ENCODE measurements at places on chromosomes 2 and 18.
A peak's percentile ranks its signal among the peaks of the same experiment; 100 is the strongest.

DNA sequence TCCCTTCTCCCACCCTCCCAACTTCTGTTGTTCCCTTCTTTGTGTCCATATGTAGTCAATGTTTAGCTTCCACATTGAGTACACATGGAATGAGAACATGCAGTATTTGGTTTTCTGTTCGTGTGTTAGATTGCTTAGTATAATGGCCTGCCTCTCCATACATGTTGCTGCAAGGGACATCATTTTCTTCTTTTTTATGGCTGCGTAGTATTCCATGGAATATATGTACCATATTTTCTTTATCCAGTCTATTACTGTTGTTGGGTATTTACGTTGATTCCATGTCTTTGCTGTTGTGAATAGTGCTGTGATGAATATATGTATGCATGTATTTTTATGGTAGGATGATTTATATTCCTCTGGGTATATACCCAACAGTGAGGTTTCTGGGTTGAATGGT, 42.0 kb downstream of the NUP35 start:
- no peak for DNase-seq

- no peak for DNase-seq
Observed at GRCh38 chr2:46142546-46143428, 154.4 kb upstream of the EPAS1 start.

GRCh38 chr2:10487081-10487740, 39.1 kb upstream of the ODC1 start:
- no peak for DNase-seq

- DNase-seq: no peak
Observed at GRCh38 chr2:84884449-84884848, 3.6 kb upstream of the TRABD2A start.

- peak; percentile 26 for DNase-seq
Observed at GRCh38 chr18:73366713-73367112, 498.9 kb upstream of the NETO1 start.

- DNase-seq: peak; percentile 67
Observed at GRCh38 chr2:188975497-188976102, 1.4 kb downstream of the COL3A1 start.

GRCh38 chr2:74979844-74980243, 21.4 kb downstream of the POLE4 start:
- no peak for DNase-seq

DNA sequence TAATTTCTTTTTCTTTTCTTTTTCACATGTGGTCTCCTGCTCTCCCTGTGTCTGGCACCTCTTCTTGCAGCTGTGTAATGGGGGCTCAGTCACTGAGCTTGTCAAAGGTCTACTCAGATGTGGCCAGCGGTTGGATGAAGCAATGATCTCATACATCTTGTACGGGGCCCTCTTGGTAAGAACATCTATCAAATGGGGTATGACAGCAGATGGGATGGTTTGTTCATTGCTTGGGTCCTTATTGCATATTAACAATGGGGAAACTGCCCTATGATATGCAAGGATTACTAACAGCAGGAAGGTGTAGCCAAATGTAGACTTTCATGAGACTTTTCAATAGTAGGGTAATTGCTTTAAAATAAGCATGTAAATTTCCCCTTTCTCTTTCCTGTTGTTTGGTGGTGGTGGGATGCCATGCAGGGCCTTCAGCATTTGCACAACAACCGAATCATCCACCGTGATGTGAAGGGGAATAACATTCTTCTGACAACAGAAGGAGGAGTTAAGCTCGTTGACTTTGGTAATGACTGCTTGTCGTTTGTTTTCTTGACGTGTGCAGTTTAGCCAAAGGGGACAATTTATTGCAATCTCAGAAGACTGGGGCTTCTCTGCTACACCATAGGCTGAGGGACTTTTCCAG, 36.5 kb downstream of the MYO3B start:
- DNase-seq: no peak

DNA sequence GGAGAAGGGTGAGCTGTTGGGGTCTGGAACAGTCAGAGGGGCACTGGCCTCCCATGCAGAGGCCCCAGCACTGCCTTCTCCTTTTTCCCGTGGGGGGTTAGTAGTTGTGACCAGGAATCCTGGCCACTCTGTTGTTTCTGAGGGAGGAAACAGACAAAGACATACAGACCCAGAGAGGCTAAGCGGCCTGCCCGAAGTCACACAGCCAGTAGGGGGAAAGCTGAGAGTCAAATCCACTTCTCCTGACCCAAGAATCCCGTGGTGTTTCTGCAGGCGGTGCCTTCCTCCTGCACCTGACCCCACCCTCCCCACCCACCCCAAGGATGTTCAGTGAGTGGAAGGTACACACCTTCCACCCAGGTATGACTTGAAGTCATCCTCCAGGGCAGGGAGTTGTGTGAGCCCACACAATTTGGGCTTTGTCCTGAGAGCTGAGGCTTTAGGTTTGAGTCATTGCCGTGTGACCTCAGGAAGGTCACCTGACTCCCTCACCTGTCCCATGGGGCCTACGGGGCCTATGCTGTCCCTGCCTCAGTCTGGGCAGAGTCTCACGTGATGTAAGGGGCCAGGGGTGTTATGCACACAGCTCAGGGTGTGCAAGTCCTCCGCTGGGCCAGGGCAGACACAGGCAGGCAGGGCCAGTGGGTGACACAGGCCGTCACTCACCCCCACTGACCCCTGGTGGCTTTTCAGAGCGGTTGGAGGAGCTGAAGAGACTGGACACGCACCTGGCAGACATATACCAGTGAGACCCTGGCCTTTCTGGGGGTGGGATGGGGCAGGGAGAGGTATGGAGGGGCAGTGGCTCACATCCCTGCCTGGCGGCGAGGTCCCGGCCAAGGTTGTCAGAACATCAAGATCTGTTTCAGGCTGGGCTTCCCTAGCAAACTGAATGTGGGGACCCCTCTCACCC, 5.0 kb downstream of the NT5DC4 start:
- no peak for DNase-seq

DNA sequence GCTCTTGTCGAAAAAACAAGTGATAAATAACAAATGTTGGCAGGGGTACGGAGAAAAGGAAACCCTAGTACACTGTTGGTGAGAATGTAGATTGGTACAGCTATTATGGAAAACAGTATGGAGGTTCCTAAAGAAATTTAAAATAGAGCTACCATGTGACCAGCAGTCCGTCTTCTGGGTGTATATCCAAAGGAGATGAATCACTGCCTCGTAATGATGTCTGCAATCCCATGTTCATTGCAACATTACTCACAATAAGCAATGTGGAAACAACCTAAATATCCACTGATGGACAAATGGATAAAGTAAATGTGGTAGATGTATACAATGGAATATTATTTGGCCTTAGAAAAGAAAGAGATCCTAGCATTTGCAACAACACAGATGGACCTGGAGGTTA, 50.6 kb downstream of the SLC16A14 start:
- no peak for DNase-seq

GRCh38 chr2:177445200-177445599, 52.6 kb downstream of the AGPS start:
- DNase-seq: no peak

- DNase-seq: no peak
Observed at GRCh38 chr2:85599468-85600234, 2.8 kb downstream of the TMEM150A start.

DNA sequence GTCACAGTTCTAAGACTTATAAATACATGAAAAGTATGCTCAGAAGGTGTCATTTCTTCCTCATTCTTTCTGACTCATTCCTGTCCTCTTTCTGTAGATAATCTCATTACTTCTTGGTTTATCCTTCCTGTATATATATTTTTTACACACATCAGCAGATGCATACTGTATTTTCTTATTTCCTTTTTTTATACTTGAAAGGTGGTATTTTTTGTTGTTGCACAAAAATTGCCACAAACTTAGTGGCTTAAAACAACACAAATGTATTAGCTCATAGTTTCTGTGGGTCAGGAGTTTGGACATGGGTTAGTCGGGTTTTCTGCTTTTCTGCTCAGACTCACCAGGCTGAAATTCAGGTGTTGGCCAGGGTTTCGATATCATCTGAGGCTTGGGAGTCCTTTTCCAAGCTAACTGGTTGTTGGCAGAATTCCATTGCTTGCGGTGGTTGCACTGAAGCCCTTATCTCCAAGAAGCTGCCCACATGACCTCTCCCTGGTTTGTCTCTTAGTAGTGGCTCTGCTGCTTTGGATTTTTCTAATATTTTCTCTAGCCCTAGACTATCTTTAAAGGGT, 162.6 kb downstream of the FMNL2 start:
- DNase-seq: peak; percentile 80

DNA sequence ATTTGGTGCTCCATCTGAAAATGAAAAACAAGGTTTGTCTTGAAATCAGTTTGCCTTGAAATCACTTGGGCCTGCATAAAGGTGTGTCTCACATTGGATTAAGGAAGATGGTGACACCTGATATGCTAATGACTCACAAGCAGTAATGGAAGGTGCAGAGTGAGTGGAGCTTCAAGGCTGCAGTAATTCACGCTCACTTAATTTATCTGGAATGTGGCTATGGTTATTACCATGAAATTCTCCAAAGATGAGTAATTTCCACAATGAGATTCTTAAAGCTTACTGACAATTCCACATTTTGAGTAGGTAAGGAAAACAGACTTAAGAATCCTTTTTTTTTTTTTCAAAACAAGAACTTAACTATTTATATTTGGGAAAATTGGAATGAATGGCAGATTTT, 156.8 kb downstream of the PAX3 start:
- peak; percentile 5 for DNase-seq

DNA sequence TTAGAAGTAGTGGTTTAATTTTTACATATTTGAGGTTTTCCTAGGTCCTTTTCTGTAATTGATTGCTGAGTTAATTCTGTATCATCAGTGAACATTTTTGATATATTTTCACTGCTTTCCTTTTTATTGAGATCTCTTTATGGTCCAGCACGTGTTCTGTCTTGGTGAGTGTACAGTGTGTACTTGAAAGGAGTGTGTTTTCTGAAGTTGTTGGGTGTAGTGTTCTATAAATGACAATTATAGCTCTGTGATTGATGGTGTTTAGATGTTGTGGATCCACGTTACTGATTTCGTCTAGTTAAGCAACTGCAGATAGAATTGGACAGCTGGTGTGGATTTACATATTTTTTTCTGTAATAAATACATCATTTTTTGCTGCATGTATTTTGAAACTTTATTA, 32.7 kb downstream of the AGFG1 start:
- no peak for DNase-seq

- DNase-seq: no peak
Observed at GRCh38 chr2:239371726-239372686, 28.8 kb downstream of the HDAC4 start.

- DNase-seq: no peak
Observed at GRCh38 chr2:79771493-79771892, 258.6 kb downstream of the CTNNA2 start.

- no peak for DNase-seq
Observed at GRCh38 chr2:195490319-195490718, 166.7 kb upstream of the SLC39A10 start.

DNA sequence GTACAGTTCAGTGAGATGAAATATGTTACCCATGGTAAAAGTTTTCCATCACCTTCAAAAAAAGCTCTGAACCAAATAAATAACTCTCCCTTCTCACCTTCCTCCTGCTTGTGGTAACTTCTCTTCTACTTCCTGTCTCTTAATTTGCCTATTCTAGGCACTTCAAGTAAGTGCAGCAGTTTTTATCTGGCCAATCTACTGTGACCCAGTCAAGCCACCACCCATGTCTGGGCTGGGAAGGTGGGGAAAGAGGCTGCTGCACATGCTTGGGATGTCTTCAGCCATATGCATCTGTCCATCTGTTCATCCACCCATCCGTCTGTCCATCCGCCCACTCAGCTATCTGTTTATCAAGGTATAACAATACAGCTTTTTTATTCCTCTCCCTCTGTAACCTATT, 31.6 kb downstream of the ZNF532 start:
- no peak for DNase-seq

DNA sequence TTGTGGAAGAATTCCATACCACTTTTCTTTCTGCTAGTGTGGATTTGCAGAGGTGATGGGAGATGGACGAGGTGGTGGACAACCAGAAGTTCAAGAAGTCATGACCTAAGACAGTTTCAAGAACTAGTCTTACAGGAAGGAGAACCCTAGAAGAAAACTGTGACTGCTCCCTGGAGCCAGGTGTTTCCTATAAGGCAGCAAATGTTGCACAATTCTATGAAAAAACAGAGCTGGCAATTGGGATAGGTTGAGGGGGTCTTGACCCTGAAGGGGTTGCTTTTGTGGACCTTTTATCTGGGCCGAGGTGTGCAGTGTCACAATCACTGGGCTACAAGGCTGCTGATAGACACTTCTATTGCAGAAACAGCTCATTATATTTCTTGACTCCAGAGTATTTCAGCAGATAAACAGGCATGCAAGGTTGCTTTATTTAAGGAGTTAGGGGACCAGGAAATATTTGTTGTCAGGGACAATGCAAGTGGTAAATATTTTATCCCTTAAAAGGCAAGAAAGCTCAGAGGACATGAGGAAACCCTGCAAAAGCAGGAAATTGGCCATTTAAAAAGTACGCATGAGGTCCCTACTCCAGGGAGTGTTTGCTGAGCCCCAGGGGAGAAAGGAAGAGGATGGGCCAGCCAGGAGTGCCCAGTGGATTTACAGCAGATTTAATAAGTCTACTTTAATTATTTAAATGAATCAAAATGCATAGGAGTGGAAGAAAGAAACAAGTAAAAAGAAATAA, 22.9 kb downstream of the APCDD1 start:
- no peak for DNase-seq

DNA sequence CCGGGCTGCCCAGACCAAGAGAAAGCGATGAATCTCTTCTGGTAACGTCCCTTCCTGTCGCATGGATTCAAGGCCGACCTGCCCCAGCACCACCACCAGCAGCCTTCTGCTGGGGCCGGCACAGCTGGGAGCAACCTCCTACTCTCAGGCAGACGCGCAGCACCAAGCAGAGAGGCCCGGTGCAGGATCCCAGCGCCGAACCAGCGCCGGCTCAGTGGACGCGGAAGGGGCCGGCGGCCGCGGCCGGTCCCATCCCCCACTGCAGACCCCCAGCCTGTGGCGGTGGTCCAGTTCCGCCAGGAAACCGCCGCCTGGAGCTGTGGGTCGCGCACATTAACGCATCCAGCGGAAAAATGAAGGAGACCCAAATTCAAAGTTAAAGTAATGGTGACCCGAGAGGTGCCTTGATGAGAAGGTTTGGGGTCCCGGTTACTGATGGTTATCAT, 525 bp upstream of the MAL start:
- no peak for DNase-seq

- DNase-seq: no peak
Observed at GRCh38 chr2:207015901-207016300, 76.6 kb downstream of the CPO start.

GRCh38 chr2:171688129-171688465, 828 bp downstream of the DYNC1I2 start:
- DNase-seq: no peak

- no peak for DNase-seq
Observed at GRCh38 chr18:54222922-54223567, 1.4 kb downstream of the MBD2 start.

DNA sequence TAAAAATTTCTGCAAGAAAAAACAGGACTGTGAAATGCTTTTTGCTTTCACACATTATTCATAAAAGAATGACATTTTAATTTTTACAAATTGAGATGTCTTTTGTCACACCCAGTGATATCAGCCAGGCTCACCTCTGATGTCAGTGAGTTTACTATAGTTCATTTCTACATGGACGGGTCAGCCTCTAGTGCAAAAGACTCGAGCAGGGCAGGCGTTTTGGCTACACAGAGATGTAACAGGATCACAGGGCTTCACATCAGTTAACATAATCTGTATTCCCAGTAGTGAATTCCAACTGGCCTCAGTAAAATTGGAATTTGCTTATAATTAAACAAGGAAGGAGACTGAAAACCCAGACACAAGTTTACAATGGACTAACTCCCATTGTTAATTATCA, 275.6 kb upstream of the ZSWIM2 start:
- DNase-seq: no peak

GRCh38 chr2:149331023-149331400, 625 bp downstream of the LYPD6 start:
- no peak for DNase-seq
